ENCODE measurements at places on chromosomes 13 and 19.
A peak's percentile ranks its signal among the peaks of the same experiment; 100 is the strongest.

GRCh38 chr13:83568019-83568418 is 314.3 kb downstream of the SLITRK1 start:
- DNase-seq = no peak

DNA sequence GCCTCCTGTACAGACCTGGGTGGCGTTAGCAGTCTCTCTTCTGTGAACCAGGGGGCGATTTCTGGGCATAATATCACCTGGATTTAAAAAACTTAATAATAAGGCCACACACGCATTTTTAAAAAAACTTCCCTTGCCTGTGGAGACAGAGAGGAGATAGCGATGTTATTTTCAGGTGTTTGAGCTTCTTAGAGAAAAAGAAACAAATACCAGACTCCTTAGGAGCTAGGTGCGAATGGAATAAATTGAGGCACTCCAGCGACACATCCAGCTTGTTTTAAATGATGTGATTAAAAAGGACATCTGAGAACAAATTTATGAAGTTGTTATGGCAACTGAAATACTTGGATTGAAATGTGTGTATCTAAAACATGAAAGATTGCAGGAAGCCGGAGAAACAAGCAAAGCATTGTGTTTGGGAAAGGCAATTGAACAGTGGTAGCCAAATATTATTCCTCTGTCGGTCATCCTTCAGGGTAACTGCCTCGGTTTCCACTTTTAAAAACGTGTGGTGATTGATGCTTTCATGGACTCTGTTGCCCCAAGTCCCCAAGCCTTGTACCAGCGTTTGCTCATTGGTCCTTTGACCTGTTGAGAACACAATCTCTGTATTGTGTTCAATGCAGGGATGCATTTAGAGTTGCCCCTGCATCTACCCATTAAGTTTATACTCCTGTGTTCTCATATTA is 158.7 kb downstream of the TM9SF2 start:
- no peak for DNase-seq

DNA sequence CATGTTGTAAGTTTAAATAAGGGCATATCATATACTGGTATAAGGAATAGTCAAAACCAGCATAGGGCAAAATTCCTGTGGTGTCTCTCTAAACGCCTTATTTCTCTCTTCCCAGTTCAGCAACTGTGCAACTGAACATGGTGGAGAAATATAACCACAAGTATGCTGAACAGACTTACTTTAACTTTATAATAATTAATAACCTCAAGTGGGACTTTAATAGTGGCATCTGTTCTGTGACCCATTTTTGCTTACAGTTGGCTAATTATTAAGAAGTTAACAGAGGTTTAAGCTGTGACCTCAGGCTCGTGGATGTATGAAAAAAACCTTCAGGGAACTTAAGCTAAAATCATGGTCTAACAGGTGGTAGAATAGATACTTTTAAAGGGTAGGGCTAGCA is 54.3 kb downstream of the MICU2 start:
- no peak for DNase-seq

DNA sequence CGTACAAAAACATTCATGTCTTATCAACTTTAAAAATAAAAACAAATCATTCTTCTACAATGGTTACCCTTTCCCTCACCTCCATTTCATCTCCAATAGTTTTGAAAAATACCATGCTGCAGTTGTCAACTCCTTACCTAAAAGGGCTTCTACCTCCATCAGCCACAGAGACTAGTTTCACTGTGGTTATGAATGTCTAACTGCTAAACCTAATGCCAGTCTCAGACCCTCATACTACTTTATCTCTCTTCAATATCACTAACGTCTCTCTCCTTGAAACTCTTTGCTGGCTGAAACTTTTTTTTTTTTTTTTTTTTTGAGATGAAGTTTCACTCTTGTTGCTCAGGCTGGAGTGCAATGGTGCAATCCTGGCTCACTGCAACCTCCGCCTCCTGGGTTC is 27.1 kb downstream of the LNX2 start:
- DNase-seq = no peak

DNA sequence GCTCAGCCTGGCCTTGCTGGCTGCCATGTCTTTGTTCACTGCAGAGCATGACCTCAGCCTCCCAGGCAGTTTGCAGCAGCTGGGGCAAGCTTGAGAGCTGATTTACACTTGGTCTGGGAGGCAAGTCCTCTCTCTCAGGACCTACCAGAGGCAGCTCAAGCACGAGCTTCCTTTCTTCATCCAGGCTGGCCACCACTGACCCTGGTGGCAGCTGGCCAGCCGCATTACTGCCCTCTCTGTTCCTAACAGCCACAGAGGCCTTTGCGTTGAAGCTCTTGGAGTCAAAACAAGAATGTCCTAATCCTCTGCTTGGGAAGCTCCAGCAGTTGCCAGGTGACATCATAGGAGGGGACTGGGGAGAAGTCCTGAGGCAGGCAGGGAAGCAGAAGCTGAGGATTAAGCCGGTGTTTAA is 85.7 kb downstream of the NUFIP1 start:
- DNase-seq = no peak

- DNase-seq = peak; percentile 57
Observed at GRCh38 chr13:113666951-113667701, at the start of gene GRK1. Gene GRK1, plus strand, starts transcription at chr13:113667219. Its CDS starts 168 bp downstream, at chr13:113667387.

DNA sequence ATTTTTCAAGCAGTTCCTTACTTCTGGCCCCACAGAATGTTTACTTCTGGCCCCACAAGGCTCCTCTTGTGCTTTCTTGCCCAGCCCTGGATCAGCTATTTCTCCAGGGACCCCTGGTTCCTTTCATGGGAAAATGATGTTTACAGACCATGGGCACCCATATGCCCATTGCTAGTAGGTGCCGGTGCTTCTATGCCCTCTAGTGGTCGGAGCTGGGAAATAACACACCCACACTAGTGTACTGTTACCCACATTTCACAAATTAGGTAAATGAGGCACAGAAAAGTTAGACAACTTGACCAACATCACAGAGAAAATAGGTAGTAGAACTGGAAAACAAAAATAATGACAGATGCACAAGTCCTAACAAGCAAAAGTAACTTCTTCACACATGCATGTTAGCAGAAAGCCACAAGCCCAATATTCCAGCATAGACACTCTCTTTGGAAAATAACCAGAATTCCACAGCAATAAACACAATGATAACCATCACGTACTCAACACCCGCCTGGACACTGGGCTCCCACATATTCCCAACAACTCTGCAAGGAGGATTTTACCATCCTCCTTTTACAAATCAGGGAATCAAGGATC is 1.3 kb upstream of the CEACAM6 start:
- DNase-seq = no peak

DNA sequence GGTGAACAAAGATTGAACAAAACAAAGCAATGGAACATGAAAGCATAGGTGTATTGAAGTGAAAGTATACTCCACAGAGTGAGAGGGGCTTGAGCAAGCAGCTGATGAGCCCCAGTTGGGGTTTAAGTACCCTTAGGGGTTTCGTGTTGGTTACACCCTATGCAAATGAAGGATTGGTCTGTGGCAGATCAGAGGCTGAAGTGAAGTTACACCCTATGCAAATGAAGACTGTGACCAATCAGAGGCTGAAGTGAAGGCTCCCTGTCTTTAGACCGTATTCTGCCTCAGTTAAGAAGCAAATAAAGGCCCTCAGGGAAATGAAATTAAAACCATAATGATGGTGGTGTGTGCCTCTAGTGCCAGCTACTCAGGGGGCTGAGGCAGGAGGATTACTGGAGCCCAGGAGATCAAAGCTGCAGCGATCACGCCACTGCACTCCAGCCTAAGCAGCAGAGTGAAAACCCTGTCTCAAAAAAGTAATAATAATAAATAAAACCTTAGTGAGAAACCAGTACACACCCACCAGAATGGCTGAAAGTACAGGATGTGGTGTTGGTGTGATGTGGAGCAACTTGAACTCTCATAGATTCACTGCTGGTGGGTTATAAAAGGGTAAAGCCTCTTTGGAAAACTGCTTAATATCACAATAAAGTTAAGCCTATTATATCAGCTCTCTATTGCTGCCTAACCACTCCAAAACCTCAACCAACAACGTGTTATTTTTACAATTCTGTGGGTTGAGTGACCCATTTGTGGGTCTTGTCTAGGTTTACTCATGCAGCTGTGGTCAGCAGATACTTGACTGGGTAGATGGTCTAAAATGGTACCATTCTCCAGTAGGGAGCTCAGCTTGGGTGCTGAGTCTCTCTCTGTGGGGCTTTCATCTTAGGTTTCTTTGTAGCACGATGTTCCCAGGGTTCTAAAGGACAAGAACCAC is 12.8 kb upstream of the UPF3A start:
- DNase-seq = no peak

DNA sequence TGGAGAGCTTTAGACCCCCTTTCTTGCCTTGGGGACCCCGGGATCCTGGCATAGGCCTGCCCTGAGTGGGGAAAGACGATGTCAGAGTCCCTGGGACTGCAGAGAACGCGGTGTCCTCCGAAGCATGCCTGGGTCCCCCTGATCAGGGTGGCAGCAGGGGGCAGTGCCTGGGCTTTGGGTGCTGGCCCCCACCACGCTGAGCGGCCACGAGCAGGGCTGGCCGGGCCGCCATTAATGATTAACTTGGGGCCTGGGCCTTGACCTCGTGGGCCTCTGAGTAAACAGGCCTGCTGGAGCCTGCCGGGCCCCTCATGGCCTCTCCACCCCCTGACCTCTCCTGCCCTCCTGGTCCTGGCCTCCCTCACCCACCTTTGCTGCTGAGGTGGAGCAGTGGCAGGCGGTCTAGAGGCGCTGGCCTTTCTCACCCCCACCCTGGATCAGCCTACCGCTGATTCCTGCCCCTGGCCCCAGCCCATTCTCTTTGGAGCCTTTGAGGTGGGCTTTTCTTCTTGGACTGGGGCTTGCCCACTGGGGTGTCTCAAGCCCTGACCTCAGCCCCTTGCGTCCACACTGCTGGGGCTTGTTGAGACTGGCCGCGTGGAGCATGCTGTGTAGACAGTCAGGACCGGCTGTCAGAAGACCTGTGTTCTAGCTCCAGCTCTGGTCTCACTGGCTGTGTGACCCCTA is 26.3 kb downstream of the CEBPA start:
- no peak for DNase-seq

DNA sequence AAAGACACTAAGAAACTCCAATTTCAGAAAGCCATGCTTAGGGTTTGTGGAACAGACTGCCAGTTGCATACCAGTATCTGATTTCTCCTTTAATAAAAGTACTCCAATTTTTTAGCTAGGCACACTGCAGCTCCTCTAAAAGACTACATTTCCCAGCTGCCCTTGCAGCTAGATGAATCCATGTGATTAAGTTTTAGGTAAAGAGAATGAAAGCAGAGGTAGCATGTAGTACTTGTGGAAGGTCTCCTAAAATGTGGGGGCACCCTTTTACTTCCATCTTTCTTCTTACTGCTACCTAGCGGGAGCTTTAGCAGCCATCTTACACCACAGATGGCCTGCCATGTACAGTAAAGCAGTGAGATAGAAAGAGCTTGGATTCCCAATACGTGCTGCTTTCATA is 33.0 kb upstream of the TSC22D1 start:
- DNase-seq = no peak

- DNase-seq = no peak
Observed at GRCh38 chr19:50729894-50730293, 6.7 kb downstream of the CLEC11A start.

- no peak for DNase-seq
Observed at GRCh38 chr13:106186366-106187030, 349.0 kb downstream of the EFNB2 start.

- DNase-seq = no peak
Observed at GRCh38 chr19:11045536-11045935, 43.7 kb upstream of the LDLR start.

- DNase-seq = no peak
Observed at GRCh38 chr19:43502419-43502976, 2.0 kb downstream of the PHLDB3 start.

- no peak for DNase-seq
Observed at GRCh38 chr19:15631817-15632216, 8.9 kb upstream of the CYP4F3 start.

DNA sequence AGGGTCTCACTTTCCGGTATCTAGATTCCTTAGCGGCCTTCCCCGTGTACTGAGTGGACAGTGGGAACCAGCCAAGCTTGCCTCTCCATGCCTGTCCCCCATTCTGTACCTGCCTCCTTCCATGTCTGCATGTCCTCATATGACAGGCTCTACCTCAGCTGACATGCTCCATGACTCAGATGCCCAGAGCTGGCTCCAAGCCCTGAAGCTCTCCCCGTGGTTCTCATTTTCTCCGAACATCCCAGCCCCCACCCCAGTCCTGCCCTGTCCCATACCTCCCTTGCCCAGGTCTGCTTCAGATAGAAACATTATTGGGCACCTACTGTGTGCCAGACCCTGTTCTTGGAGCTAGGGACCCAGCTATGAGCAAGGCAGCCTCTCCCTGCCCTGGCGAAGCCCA is 17.1 kb upstream of the SHFL start:
- DNase-seq = no peak

GRCh38 chr13:110628952-110629701 is 13.8 kb downstream of the NAXD start:
- DNase-seq = no peak

DNA sequence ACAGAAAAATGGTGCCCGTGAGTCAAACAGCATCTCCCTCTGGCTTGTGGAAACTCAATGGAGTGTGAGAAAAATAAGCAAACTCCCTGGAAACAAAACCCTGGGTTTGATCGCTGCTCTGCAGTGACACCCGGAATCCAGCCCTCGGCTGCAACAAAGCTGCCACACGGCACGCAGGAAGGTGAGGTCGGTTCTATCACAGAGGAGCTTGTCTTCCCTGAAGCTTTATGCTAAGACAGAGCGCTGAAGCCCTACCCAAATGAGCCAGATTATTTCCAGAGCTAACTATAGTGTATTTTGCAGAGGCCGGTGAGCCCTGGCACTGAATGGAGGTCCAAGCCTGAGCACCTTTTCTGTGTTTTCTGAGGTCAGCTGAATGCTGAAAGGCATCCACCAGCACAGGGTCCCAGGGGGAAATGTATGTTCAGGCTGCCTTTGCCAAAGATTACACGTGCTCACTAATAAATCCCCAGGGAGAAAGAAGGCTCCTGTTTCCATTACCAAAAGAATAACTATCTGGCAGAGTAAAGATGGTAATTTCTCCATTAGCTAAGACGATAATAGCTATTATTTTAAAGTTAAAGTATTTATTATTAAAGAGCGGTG is 77.8 kb downstream of the TSHZ3 start:
- DNase-seq = no peak

DNA sequence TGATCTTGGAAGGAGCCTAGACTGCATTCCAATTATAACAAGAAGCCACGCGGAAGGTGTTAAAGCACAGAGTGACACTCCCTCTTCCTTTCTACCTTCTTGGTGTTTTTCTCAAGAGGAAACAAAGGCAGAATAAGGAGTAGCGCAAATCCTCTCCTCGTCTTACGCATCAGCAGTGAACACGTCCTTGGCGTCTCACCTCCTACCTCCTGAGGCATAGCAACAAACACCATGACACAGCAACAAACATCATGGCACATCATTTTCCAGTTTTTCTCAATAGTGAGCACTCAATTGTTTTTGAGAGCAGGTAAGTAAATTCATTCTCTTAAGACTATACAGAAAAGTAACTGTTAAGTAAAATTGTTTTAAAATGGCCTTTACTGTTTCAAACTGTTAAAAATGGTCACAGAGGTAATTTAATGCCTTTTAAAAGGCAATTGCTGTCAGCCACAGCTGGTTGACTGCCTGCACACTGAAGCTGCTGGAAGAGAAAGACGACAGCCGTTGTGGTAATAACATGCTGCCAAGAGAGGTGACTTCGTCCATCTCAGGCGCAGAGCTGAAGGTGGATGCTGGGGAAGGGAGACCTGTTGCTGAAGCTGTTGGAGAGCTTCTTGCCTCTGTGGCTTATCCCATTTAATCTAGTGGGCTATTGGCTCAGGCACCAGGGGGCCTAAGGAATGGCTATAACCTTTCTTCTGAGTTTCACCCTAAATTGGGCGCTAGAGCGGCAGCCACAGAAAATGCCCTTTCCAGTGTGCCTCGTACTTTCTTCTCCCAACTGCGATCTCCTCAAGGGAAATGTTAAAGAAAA is 703.7 kb downstream of the UQCRFS1 start:
- no peak for DNase-seq

GRCh38 chr19:54470991-54471782 is 1.9 kb downstream of the CDC42EP5 start:
- peak; percentile 67 for DNase-seq
